ENCODE measurements at places on chromosomes 11 and 22.

- DNase-seq, result peak; percentile 39
Measured at GRCh38 chr11:126347751-126348668, 7.5 kb upstream of the ST3GAL4 start.

DNA sequence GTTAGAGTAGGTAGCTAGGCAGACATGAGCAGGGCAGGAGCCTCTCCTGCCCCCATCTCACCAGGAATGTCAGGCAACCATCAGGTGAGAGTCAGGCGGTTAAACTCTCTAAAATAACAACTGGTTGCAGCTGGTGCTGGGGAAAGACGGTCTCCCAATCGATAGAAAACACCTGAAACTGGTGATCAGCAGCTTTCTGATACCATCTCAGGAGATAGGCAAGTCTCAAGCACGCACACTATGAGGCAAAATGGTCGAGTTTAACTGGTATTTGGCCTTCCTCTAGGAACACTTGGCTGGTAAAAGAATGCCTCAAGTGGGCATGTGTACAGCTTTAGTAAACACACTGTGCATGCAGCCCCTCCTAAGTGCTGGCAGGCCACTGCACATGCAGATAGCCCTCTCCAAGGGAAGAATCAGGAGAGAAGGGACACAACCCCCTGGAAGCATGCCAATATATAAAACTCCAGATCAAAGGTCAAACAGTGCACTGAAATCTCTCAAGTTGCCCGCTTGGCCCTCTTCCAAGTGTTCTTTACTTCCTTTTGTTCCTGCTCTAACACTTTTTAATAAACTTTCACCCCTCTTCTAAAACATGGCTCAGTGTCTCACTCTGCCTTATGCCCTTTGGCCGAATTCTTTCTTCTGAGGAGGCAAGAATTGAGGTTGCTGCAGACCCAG is 88.7 kb downstream of the USP35 start:
- DNase-seq, result no peak

GRCh38 chr22:41021061-41021612 is 70.0 kb downstream of the RBX1 start:
- no peak for DNase-seq

- DNase-seq, result peak; percentile 28
Measured at GRCh38 chr11:67499808-67500483, 5.2 kb downstream of the PITPNM1 start.

DNA sequence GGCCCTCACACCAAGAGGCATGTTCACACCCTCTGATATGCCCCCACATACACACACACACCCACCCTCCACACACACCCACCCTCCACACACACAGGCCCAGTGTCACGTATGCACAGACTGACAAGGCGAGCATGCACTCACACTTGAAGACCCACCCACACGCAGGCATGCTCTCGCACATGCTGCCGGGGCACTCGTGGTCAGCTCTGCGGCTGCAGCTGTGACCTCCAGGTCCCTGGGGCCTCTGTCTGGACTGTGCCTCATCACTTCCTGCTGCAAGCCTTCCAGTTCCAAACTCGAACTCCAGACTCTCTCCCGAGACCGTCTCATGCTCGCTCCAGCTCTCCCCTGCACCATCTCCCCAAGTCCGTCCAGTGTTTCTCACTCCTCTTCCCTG is 9.5 kb downstream of the DCHS1 start:
- peak; percentile 83 for DNase-seq

DNA sequence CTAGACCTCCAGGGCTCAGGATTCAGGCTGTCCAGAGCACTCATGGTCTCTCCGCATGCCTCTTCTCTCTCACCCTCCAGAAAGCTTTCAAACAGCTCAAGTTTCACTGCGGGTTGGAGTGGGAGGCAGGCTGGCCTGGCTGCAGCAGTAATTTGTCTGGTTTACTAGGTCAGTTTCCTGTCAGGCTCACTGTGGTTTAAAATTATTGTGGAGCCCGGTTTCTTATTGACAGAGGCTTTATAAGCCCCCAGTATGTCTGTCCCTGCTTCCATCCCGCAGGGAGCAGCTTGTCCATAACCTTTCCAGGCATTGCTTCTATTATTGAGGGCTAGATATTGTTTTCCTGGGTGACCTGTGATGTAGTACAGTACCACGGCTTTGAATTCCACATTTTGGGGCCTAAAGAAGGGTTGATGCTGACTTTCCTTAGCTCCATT is 235.3 kb upstream of the SORL1-AS1 start:
- peak; percentile 77 for DNase-seq

DNA sequence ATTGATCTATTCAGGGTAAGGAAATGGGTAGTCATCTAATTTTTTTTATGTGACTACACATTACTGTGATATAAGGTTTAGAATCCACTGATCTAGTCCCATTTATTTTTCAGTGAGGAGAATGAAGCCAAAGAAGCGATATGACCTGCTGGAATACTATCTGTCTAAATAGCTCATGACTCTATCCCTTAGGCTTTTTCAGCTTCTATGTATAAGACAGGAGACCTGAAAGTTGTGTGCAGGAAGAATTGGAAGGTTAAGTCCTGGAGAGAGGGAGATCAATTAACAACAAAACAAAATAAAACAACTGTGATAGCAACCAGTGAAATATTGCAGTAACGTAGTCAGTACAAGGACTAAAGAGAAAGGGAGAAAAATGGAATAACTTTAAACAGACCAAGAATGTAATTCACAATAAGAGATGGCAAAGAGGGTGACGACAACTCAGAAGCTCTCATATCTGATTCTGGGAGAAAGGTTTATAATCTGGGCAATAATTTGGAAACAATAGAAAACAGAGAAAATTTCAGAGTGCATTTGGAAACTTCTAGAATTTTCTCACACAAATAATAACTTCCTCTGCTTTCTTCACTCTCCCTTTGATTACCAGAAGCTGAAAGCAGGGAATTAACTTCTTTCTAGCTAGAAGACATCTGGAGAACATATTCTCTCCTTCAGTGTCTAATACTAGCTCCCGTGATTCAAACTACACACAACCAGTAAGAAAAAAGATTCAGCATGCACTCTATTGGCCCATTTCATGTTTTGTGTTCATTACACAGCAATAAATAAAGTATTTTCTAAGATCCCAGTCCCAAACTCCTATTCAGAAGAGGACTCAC is 19.2 kb upstream of the CASP12 start:
- DNase-seq, result no peak

- no peak for DNase-seq
Measured at GRCh38 chr22:19075404-19075803, 46.8 kb downstream of the DGCR2 start.

GRCh38 chr11:88363648-88364065 is 26.1 kb upstream of the CTSC start:
- DNase-seq, result no peak

DNA sequence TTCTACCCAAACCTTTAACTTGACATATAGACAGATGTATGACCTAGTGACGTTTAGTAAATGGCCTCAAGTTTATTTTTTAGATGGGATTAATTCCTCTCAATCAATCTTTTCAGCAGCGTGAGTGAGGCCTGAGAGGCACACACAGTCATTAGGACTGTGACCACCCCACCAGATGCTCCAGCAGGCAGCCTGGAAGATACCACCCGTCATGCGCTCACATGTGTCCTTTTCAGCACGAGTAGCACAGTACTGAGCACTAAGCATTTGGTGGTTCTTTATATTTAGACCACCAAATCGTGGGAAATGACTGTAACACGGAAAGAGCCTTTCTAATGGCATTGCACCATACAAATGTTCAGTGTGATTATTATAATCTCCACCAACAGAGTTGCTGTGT is 354.6 kb upstream of the DDI1 start:
- DNase-seq, result no peak

DNA sequence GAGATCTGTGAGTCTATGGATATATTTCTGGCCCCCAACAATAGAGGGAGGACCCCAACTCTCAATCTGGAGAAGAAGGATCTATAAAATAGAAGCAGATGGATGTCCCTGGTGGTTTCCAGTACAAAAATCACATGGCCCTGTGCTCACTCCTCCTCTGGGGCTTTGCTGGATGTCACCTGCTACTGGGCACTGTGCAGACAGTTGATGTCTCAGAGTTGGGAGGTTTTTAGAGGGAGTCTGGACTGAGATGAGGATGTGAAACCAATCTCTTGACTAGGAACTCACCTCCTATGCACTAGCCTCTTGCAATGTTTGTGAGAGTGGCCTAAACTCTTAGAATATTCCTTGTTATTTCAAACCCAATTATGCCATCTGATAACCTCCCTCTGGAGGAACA is 107.2 kb downstream of the SCN3B start:
- no peak for DNase-seq

DNA sequence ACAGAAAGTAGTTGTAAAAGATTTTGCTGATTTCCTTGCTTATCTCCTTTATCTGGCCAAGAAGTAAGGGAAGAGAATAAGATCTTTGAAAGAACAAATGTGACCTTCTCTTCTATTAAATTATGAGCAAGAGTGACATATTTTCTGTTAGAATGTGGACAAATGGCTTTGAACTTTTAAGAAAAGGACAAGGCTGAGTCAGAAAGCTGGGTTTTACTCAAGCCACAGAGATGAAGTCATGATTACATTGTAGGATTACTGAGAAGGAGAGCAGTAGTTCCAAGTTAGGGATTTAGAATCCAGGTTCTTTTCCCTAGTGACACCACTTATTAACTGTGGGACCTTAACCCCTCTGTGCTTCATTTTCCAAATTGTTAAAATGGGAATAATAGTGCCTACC is 13.5 kb downstream of the CCDC90B start:
- no peak for DNase-seq

DNA sequence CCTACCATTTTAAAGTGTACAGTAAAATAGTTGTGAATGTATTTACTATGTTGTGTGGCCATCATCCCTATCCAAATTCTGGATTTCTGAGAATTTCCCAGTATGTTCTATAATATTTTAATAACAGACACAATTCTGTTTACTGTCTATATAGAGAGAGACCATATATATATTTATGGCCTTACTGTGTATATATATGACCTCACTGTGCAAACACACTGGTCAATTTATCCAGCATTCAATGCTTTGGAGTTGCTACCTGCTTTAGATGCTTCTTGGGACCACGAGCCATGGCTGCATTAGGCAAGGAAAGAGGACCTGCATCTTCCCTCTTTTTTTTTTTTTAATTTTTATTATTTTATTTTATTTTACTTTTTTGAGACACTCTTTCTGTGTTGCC is 40.2 kb downstream of the SWAP70 start:
- DNase-seq, result no peak

DNA sequence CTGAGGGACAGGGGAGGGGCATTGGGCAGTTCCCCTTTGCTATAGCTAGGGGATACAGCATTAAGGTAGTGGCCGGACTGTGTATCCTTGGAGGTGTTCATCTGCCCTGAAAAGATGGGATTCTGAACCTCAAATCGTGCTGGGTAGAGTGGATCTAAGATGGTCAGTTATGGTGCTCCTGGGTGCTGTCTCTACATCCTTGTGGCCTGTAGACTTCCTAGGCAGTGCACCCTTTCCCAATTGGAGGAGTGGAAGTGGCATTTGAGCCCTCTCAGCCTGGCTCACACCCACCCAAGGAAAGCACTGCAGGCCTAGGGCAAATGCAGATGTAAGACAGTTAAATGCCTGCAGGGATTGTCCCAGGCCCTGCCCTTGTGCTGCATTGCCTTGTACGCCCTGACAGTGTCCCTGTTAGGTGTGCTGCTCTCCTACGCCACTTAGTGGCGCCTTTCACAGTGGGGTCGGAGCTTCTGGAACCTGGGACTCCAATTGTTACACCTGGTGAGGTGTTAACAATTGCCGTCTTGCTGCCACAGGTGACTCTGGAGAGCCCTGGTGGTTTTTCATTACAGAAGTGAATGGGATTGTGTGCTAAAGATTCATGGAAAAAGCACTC is 35.0 kb downstream of the PPFIBP2 start:
- no peak for DNase-seq

GRCh38 chr22:19808873-19809478 is 45.7 kb downstream of the GNB1L start:
- no peak for DNase-seq

DNA sequence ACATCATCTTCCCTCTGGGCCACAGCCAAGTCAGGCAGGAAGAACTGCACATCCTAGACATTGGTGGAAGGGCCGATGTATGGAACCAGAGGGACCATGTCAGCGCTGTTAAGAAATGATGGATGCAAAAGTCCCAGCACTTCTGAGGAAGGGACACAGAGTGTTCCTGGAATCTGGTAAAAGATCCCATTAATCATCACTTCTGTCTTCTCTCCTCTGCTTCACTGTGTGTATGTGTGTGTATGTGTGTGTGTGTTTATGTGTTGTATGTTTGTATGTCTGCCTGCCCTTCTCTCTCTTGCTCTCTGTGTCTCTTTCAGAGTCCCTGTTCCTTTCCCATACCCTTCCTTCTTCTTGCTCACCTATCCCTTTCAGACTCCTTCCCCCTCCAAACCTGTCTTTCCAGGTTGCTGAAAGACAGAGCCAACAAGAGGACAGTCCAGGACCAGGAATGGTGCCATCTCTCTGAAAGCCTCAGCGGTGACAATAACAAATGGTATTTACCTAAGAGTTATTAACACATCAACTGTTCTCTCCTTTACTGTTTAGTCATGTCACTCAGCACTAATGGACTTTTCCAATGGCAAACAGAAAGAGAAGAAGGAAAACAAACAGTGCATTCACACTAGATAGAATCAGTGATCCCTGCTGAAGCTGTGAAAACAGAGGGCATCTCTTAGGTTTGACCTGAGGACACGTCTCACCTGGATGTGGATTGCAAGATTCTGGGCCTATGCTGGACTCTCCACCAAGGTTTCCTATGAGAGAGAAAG is 47.1 kb downstream of the EHF start:
- DNase-seq, result no peak

GRCh38 chr11:34827228-34827627 is 89.0 kb downstream of the APIP start:
- DNase-seq, result no peak

- no peak for DNase-seq
Measured at GRCh38 chr11:18749681-18750319, 23.8 kb upstream of the IGSF22 start.

Data from left hindlimb (tissue), 1 donor.